ENCODE measurements at places on chromosomes 1 and 21.

- DNase-seq = no peak
These were observed 987.8 kb upstream of the ADAMTS5 start for GRCh38 chr21:27954543-27955165.

DNA sequence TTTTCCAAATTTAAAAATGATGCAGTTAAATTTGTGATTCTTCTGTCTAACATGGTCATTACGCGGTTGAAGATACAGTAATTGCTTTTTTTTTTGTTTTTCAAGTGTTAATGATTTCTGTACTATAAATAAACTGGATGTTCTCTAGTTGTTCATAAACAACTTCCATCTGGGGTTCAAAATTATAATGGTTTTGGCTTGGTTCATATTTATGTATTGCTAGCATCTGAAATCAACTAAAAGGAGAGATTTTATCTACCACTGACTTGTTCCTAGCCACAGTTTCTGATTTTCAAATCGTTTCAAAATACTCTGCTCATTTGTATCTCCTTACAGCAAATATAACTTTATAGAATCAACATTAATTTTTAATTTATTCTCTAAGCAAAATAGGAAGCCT is 35.2 kb upstream of the PLPPR4 start:
- no peak for DNase-seq

- DNase-seq = no peak
These were observed 9.4 kb upstream of the PLEKHA6 start for GRCh38 chr1:204368996-204369726.

DNA sequence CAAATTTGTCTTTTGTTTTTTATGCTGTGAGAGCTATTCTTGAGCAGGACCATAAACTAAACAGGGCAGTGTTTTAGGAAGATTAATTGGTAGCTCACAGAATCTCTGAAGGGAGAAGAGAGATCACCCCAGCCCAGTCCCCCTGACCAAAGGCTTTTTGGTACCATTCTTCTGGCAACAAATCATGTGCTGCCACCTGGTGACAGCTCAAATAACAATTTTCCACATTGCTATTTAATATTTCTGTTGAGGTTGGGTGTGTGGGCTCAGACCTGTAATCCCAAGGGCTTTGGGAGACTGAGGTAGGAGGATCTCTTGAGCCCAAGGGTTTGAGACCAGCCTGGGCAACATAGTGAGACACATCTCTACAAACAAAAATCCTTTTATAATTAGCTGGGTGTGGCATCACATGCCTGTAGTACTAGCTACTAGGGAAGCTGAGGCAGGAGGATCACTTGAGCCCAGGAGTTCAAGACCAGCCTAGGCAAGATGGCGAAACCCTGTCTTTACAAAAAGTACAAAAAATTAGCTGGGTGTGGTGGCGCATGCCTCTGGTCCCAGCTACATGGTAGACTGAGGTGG is 2.2 kb upstream of the TESK2 start:
- no peak for DNase-seq

DNA sequence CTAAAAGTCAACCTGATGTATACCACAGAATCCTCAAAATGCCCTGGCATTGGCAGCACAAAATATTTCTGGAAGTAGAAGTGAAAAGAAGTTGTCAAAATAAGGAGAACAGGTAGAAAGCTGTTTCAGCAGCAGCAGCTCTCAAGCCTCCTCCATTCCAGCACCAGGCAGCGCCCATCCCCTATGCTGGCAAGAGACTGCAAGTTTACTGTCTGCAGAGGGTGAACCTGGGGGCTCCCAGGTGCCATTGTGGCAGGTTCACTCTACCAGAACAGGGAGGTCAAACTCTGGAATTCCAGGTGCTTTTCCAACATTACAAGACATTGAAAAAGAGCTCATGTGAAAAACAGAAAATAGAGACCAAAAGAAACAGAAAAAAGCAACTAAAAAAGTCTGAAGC is 128.8 kb upstream of the CTTNBP2NL start:
- no peak for DNase-seq

DNA sequence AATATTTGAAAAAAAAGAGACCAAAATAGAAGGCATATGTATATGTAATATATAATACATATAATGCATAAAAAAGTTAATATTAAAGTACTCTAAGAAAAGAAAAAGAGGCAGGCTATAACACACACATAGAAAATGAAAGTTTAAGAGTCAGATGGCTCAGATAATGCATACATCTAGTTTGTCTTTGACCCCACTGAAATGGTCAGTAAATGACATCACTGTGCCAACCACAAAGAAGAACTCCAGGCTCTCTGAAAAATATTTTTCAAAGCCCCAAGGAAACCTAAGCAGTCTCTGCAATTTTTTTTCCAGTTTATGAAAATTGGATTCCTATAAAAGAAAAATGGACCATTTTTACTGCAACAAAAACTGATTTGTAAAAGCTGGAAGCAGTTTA is 55.4 kb upstream of the SCYL3 start:
- no peak for DNase-seq

DNA sequence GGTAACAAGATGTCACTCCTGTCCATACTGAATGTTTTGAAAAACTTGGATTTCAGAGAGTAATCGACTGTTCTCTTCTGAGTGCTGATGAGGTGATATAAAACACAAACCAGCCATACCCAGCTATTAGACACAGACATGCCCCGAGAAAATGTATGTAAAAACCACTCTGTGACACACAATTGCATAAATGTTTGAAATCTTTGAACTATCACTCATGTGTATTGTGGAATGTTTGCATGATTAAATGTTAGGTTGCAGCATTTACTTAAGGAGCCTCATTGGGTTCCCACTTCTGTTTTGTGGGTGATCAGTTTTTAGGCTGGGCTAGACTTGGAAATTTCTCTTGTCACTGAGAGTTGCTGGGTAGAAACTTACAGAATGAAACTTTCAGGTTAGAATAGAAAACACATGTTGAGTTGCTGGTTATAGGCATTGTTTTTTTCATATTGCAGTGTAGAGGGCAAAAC is 270.4 kb upstream of the B3GALT2 start:
- DNase-seq = no peak

GRCh38 chr1:51610637-51611036 is 6.3 kb upstream of the OSBPL9 start:
- DNase-seq = no peak

DNA sequence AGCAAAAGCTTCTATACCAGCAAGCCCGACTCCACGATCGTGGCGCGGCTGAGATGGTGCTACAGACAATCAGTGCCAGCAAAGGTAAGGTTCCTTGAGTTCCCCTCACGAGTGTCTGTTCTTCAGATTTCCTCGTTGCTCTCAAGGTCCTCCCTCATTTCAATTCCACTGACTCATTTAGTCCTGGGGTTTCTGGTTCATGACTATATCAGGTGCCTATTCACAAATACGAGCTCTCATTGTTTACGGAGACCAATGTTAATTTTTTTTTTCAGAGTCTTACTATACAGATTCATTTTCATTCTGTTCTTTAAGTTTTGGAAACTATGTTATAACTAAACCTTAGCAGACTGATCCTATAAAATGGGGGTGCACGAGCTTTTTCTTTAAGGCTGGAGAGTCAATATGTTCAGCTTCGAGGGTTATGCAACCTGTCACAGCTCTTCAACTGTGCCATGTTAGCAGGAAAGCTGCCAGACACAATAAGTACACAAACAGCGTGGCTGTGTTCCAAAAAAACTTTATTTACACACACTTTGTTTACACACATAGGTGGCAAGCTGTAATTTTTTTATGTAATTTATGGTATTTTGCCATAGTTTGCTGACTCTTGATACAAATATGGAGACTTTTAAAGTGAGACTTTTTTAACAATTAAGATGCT is 134.3 kb downstream of the ZP4 start:
- DNase-seq = no peak

GRCh38 chr21:15552914-15553494 is 176.8 kb upstream of the USP25 start:
- no peak for DNase-seq
